ENCODE measurements at places on chromosomes 3 and 15. TPM values are rescaled to one million over a fixed set of nuclear protein-coding genes. Genes with fewer than 3 reads are reported as not detected.
A peak's percentile ranks its signal among the peaks of the same experiment; 100 is the strongest.

The GP5 gene
- not detected for total RNA-seq

DNA sequence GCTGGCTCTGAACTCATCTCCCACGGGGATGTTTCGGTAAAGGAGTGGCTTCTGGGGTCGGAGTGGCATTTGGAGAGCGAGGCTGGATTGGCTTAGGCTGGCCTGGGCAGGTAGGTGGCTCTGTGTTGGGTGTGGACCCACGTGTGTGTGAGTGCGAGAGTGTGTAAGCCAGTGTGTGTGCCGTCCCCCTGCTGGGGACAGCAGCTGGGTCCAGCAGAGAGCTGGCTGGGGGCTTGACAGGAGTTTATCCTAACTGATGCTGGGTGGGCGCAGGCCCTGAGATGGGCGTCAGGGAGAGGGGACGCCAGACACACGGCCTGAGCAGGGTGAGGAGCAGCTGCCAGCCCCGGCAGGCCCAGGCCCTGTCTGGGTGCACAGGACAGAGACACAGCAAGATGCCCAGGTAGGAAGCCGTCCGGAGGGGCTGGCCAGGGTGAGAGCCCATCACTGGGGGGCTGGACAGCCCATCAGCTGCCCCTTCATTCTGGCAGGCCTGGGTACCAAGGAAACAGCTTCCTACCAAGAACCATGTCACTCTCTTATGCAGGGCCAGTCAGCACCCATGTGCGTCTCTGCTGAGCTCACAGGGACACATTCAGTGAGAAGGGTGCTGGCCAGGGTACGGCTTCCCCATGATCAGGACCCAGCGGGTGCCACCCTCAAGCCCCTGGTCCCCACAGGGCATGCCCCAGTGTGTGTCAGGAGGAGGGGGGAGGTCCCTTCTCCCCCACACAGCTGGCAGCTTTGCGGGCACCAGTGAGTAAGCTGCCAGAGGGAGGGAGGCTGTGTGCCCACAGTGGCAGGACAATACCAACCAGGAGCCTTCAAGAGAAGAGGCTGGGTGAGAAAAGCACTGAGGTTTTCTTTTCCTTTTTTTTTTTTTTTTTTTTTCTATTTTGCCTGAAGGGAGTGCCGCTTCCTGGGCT lies 1.1 kb downstream of the PAK6 start:
- DNase-seq: no peak

- DNase-seq: no peak
Measured at GRCh38 chr3:31538801-31539200, 6.1 kb downstream of the STT3B start.

The BCHE gene
- 48.5 TPM for total RNA-seq

GRCh38 chr3:122952520-122952919 lies 75.0 kb downstream of the SEMA5B start:
- no peak for DNase-seq

The HEG1 gene
- total RNA-seq: 49.6 TPM

DNA sequence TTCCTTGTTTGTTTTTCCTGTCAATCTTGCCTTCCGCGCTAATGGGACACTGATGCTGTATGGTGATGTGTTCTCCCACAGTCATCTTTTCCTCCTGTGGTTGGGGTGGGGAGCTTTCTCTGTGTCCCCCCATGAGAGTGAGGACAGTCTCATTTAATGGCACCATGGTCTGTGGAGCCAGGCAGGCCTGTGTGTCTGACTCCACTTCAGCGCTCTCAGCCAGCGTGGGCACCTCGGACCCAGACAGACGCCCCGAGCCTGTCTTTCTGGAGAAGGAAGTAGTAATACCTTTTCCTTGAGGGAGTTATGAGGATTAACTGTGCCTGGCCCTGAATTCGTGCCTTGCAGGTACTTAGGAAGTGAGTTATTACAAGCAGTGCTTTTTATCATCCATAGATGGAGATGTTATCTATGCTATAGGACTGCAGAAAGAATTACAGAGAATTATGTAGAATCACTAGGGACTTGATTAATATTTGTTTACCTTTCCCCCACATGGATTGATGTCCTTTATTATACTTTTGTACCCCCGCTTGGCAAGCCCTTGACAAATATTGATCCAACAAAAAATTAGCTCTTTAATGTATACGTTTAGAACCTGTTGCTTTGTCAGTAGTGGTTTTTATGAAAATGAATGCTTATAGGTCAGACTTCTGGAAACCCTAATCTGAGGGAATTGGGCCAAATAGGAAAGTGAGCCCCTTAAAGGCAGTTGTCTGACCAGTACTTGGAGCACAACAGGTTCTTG lies 152.4 kb downstream of the PGPEP1L start:
- no peak for DNase-seq

DNA sequence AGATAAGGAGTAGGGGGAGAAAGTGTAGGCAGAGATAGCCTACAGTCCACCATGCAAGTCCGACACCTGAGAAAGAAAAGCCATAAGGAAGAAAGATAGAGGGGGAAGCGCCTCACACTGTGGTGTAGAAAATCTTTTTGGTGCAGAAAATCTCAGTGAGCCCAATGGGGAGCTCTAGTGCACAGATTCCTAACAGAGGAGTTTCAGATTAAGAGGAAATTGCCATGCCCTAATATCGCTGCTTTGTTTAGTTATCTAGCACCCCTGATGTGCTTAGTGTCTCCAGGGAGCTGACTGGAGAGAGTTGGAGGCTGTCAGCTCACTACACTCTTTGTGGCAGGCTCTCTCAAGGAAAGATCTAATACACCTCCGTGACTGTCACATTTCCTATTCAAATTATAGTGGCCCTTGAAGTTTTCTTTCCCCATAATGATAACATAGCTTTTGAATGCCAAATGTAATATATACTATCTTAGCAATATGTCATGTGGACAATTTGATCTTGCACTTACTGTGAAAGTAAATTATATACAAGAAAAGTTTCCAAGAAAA lies 33.7 kb downstream of the CGGBP1 start:
- DNase-seq: no peak

DNA sequence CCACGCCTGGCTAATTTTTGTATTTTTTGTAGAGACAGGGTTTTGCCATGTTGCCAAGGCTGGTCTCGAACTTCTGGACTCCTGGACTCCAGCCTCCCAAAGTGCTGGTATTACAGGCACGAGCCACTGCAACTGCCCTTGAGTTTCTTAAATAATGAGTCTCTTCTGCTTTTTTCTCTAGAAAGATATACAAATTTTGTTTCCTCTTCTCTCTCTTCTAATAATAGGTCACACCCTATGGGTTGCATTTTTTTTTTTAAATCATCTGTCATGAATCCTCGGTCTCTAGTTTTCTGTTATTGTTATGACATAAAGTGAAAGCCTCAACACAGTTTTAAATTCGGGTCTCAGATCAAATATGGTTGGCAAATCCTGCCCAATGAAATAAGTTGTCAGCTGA lies 111.2 kb downstream of the IL12A start:
- DNase-seq: no peak

The CYP8B1 gene
- total RNA-seq: not detected

GRCh38 chr3:149845570-149846244 lies 32.7 kb downstream of the RNF13 start:
- no peak for DNase-seq

DNA sequence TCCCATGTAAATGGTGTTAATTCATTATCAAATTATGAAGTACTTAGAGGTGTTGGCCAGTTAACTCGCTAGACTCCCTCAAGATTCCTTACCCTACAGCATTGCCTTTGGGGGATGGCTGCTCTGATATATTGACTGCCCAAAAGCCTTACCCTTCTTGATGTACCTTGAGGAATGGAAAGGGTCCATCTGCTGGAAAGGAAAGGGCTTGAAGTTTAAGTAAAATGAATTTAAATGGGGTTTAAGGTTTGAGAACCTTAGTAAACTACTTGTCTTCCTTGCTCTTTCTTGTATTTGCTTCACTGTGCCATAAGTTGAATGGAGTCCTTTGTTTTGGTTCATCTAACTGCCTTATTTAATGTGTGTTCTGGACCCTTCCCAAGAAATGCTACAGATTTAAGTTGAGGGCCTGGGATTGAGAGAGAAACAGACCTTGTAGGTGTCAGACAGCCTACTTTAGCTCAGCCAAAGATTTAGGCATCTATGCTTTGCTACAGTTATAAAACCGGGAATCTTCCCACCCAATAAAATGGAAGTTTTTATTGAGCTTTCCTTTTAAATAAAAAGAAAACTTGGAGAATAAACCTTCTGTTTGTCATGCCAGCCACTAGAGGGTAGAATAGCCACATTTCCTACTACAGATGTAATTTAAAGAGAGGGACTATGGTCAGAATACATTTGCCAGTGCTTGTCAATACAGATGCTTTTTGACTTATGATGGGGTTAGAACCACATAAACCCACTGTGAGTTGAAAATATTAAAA lies 25.3 kb downstream of the CMSS1 start:
- DNase-seq: peak; percentile 63

GRCh38 chr3:45786801-45787495 lies 9.4 kb downstream of the SLC6A20 start:
- DNase-seq: no peak

- peak; percentile 95 for DNase-seq
Measured at GRCh38 chr3:171806200-171807128, 3.8 kb downstream of the PLD1 start.

- no peak for DNase-seq
Measured at GRCh38 chr15:86661580-86661979, 581.9 kb downstream of the AGBL1 start.

DNA sequence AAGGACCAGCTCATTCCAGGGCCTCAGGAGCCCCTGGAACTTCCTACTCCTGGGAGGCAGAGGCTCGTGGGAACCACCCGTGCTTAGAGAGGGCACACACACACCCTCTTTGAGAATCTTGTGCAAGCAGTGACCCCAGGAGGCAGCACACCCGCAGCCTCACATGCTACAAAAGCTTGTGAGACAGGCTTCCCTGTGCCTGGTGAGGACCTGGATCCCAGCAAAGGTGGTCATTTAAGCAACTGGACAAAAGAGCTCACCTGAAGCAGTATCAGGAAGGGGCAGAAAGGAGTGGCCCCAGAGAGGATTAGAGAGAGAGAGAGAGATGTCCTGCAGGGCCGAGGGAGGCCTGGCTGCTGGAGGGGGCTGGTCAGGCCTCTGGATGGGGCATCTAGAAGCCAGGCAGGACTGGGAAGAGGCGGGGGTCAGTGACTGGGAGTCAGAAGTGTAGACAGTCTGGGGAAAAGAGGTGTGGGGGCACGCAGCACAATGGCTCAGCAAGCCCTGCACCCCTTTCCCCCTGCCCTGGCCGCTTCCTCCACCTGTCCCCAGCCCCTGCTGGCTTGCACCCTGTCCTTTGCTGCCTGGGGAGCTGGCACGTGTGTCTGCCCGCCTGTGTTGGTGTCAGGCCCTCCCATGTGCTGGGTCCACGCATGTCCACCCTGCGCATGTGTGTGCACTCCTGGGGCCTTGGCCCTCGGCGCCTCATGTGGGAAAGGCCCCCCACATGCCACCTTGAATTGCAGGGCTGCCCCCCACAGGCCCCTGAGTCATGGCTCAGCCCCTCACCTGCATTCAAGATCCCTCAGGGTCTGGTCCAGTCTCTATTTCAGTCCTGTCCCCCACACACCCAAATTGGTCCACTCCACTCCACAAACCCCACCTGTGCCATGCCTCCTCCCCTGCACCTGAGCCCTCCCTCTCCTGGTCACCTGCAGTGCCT lies 36.9 kb downstream of the TSPAN3 start:
- no peak for DNase-seq

The LRRIQ4 gene
- not detected for total RNA-seq

DNA sequence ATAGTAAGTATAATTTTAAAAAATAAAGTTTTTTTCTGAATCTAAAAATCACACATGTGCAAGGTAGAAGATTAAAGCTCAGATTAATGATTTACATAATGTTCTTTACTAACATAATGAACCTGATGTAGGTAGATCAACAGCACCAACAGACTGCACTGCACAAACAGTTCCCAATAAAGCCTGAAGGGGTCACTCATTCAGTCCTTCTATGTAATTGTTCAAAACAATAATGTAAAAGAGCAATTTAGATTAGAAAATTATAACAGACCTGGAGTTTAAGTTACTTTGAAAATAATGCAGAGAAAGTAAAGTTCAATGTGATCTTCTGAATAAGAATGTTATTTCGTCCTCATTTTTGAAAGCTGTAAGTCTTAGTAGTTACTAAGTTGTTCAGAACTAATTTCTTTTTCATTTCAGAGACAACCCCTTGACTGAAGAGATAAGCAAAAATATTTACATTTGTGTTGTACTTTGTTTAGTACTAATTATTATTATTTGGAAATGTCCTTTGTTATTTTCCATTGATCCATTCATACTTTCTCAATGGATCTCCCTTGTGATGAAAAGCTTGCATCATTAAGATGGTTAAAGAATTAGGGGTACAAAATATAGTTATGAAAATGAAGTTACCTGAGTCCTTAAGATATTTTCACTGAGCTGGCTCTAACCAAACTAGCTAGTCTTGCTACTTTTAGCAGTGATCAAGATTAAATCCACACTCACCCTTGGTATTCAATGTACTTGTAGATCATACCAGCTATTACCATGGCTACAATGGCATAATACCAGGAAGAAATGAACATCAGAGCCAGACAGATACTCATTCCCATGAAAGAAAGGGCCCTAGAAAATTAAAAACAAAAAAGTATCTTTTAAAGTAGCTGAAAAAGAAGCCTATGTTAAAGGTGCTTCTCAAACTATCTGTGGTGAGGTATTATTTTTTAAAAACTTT lies 16.8 kb downstream of the EMC4 start:
- no peak for DNase-seq

DNA sequence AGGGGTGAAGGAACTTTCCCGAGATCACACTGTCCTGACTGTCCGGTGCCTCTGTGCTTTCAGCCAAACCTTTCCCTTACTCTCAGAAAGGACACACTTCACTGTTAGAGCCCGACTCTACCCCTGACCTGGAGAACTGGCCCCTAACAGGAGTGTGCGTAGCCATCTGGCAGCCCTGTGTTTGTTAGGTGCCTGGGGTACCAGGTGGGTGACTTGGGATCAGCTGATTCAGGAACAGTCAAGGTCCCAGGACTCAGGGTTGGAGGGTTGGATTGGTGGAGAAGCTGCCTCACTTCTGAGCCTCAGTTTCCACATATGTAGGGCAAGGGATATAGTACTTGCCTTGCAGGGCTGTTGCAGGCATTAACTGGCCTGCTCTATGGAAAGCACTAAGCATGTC lies 98.3 kb upstream of the SLC6A11 start:
- DNase-seq: no peak

GRCh38 chr3:73556520-73557372 lies 68.0 kb downstream of the PDZRN3 start:
- DNase-seq: no peak

The TIPARP gene
- total RNA-seq: 45.4 TPM

- no peak for DNase-seq
Measured at GRCh38 chr15:64883100-64883581, 28.6 kb upstream of the ANKDD1A start.

The ATP6V1A gene
- 52.5 TPM for total RNA-seq

- DNase-seq: peak; percentile 23
Measured at GRCh38 chr3:151896246-151897012, 23.0 kb downstream of the SUCNR1 start.

DNA sequence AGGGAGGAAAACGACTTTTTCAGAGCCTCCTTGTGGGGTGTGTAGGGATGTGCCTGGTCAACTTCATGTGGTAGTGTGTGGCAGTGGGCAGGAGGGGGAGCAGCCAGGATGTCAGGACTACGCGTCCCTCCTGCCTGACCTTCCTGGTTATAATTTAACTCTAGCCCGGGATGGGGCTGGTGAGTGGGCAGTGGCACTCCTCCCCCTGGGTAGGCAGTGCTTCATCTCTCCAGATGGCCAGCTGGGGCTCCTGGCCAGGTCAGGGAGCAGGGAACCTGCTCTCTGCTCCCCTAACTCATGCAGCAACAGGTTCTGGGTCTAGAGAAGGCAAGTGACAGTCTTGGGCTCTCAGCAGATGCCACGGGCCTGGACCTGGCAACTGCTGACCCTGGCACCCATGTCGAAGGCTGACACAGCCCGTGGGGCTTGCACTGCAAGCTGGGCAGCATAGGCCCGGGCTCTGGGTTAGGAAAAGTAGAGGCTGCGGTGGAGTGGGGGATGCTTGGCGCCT lies 2.6 kb downstream of the ITIH4 start:
- DNase-seq: no peak
